ENCODE measurements at places on chromosomes 13 and 19.
A peak's percentile ranks its signal among the peaks of the same experiment; 100 is the strongest.

DNA sequence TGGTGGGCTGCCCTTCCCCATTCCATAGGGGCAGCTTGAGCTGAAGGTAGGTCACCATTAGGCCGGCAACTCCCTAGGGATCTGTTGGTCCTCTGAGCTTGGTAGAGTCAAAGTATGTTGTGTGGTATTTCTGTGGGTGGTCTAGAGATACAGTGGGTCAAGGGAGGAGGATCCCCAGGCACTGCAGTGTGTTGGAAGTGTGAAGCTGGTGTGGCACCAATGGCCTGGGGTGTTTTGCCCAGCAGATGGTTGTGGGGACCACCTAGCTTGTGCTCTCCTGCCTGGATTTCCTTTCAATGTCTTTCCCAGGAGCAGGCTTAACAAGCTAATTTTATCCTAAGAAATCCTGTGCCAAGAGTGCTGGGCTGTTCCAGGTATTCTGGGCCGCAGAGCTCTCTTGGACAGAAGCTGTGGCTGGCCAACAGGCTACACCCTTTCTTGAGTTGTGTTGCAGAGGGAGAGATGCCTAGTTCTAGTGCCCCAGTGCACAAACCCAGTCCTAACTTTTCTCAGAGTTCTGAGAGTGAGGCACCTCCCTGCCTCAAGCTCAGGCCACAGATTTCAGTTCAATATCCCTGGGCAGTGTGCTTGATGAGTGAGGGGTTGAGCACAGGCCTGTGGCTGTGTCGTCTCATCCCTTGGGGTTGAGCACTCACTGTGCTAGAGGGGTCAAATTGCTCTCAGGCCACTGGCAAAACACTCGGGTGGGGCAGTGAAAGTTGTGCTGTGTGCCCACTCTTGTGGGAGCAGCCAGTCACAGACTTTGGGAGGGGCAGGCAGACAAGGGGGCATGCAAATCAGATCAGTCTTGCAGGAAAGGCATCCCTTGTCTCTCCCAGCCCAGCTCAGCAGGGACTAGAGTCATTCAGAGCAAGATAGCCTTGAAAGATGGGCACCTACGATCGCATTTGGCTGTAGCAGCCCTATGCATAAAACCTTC is 1806.1 kb upstream of the MIR17HG start:
- no peak for DNase-seq

DNA sequence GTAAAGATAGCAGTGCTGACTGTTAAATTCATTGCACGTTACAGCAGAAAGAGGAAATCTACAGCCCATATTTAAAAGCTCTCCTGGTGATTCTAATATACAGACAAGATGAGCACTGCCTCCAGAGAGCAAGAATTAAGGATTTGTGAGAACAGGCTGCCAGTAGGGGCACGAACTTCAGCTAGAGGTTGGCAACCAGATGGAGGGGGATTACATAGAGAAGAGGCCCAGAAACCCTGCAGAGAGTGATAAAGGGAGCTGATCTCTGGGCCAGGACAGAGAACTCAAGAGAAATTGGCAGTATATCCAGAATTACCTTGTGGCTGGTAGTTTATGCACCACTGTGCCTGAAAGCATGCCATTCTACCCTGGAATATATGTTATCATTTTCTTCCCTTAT is 144.8 kb downstream of the UFM1 start:
- DNase-seq: no peak

- peak; percentile 48 for DNase-seq
These were observed 55.8 kb upstream of the KCTD15 start for GRCh38 chr19:33740811-33741396.

- DNase-seq: no peak
These were observed 21.8 kb downstream of the EVI5L start for GRCh38 chr19:7851623-7852500.

DNA sequence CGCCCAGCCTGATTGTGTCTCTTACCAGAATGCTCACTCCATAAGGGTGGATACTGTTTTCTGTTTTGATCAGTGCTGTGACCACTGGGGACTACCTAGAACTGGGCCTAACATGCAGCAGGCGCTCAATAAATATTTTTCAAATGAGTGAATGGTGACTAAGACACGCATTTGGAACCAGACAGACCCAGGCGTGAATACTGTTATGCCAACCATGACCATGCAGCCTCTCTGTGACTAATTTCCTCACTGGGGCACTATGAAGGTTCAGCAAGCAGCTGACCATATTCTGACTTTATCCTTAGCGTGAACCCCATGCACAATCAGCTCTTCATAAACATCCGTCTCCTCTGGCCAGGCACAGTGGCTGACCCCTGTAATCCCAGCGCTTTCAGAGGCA is 13.0 kb upstream of the SPC24 start:
- DNase-seq: peak; percentile 85

DNA sequence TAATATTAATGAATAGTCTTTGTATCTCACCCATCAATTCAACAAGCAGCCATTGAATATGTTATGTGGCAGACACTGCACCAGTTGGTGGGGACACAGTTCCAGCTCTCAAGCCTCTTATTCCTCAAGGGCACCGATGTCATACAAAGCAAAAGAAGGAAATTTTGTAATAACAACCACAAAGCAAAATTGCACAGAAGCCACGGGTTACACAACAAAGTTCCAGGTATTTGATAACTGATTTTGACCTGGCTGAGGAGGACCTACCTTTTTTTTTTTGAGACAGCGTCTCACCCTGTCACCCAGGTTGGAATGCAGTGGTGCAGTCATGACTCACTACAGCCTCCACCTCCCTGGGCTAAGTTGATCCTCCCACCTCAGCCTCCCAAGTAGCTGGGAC is 266.7 kb downstream of the FOXO1 start:
- no peak for DNase-seq

GRCh38 chr13:70520275-70521036 is 412.2 kb upstream of the KLHL1 start:
- no peak for DNase-seq

- no peak for DNase-seq
These were observed 4.1 kb downstream of the LRFN3 start for GRCh38 chr19:35940078-35940775.

GRCh38 chr19:57406516-57407123 is 4.3 kb upstream of the ZNF17 start:
- DNase-seq: peak; percentile 80

DNA sequence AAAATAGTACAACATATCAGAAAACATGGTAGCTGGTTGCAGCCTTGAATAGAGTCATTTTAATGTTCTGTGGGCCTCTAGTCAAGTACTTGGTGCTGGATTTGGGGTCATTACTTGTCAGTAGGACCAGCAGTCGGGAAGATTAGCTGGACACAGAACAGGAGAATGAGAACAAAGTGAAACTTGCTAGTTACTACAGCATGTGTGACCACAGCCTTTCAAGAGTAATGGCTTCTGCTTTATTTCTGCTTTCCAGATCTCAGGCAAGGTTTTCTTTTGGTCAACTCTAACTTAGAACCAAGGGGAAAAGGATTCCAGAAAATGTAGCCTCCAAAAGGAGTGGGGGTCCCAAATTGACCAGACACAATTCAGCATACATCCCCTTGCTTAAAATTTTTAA is 17.1 kb upstream of the VWA8 start:
- no peak for DNase-seq

DNA sequence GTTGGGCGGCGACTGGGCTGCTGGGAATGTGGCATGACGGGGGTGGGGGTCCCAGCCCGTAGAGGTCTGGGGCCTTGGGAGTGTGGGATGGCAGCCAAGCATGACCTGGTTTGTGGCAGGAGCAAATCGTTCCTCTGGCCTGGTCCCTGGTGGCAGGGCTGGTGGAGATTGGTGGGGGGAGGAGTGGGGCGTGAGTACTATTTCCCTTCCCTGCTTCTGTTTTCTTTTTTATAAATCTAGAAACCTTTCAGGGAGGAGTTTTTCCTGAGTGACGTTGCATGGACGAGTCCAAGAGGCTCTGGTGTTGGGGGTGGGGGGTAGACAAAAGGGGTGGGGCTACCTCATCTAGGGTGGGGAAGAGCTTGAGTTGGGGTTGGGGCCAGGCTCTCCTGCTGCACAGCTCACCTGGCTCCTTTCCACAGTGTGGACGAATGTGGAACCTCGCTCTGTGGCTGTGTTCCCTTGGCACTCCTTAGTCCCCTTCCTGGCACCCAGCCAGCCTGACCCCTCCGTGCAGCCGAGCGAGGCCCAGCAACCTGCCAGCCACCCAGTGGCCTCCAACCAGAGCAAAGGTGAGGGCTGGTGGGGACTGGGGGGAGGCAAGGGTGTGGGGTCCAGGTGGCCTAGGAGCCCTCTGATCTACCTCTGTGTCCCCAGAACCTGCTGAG is 15.4 kb upstream of the PRR19 start:
- peak; percentile 33 for DNase-seq

GRCh38 chr19:54653181-54653809 is 9.5 kb upstream of the LILRB4 start:
- peak; percentile 65 for DNase-seq

GRCh38 chr13:37594550-37594949 is 4.0 kb downstream of the POSTN start:
- no peak for DNase-seq

GRCh38 chr13:111666164-111666776 is 345.8 kb downstream of the TEX29 start:
- DNase-seq: no peak

GRCh38 chr19:42474743-42475142 is 32.0 kb upstream of the CXCL17 start:
- DNase-seq: no peak

- no peak for DNase-seq
These were observed 63.5 kb downstream of the SIAH3 start for GRCh38 chr13:45788011-45788410.

Measured in GM03348 (cell line).